ENCODE measurements at places on chromosomes 12 and 14.
A peak's percentile ranks its signal among the peaks of the same experiment; 100 is the strongest.

GRCh38 chr12:114688256-114688845, 4.4 kb upstream of the TBX3 start:
- no peak for DNase-seq

DNA sequence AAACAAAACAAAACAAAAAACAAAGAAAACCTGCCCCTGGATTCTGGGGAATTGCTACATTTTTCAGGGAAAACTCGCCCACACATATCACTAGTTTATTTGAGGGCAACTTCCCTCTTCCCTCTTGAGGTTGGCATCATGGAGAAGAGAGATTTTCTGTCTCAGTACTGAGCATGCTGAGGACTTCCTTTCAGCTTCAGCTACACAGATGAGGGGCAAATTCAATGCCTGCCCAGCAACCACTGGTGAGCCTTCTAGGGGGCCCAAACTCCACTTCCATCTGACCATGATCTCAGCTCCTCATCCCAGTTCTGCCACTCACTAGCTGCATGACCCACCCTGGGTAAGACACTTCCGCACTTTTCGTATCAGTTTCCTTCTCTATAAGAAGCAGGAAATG, 63.1 kb upstream of the SCN8A start:
- DNase-seq, result no peak

GRCh38 chr14:101844219-101844618, 82.7 kb downstream of the PPP2R5C start:
- no peak for DNase-seq

GRCh38 chr12:94798113-94798512, 147.8 kb upstream of the TMCC3 start:
- DNase-seq, result no peak

DNA sequence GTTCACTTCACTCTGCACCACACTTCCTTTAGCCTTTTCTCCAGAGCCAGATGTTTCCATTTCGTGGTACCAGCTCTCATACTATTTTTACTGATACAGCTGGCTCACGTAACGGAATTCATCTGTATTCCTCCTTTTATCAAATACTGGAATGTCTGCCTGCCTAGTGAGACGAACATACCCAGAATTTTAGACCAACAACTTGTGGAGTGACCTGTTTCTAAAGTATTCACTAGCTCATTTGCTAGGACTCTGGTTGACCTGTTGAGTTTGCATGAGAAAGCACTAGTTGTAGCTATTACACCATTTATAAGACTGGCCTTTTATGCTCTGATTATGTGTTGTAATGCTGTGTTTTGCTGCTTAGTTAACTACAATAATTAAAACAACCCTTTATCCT, 22.6 kb downstream of the KCNA5 start:
- no peak for DNase-seq

- no peak for DNase-seq
Measured at GRCh38 chr12:115598871-115599811, 678.4 kb downstream of the MED13L start.

- DNase-seq, result no peak
Measured at GRCh38 chr12:102294568-102294967, 96.9 kb upstream of the PMCH start.

DNA sequence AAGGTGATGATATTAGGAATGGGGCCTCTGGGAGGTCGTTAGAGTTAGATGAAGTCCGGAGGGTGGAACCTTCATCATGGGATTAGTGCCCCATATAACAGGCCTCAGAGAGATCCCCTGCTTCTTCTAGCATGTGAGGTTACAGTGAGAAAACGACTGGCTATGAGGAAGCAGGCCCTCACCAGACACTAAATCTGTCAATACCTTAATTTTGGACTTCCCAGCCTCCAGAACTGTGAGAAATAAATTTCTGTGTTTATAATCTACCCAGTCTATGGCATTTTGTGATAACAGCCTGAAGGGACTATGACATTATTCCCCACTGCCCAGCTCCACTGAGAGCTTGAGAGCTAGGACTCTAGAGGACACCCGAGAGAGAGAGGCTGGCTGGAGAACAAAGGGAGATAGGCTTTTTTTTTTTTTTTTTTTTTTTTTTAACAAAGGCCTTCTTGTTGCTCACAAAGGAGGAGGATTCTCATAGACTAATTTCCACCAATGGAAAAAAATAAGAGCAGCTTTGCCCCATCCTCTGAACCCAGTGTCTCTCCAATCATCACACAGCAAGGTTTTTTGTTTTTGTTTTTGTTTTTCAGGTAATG, 87.8 kb upstream of the EEA1 start:
- DNase-seq, result no peak

DNA sequence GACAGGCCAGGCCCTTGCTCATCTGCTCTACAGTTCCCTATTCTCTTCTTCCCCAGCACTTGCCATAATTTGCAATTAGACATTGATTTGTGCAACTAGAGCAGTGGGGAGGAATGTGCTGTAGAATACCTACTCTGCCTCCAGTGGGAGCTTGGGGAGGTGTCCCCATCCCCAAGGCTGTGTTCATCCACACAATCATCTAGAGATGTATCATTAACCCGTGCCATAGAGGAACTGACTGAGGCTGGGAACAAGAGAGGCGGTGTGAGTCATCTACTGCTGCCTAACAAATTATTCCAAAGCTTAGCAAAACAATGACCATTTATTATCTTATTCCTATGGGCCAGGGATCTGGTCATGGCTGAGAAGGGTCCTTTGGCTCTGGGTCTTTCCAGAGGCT, 5.1 kb upstream of the OTUB2 start:
- DNase-seq, result no peak

GRCh38 chr12:93156086-93156716, 221.5 kb upstream of the NUDT4 start:
- DNase-seq, result no peak

DNA sequence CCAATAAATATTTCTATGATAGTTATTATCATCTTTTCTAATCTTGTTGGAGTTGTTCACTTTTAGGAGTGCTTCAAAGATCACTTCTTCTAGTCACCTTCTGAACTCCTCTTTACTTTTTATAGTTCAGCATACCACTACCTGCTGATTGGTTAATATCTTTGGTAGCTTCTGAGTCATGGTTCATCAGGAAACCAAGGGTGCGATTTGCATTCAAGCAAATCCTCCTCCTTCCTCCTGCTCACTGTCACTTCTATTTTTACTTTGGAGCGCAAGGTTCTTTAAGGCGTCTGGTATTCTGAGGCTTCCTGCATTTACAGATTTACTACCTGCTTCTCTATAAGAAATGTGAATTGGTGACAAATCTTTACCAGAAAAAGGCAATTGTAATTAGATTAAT, 24.0 kb downstream of the SYT1 start:
- DNase-seq, result no peak

DNA sequence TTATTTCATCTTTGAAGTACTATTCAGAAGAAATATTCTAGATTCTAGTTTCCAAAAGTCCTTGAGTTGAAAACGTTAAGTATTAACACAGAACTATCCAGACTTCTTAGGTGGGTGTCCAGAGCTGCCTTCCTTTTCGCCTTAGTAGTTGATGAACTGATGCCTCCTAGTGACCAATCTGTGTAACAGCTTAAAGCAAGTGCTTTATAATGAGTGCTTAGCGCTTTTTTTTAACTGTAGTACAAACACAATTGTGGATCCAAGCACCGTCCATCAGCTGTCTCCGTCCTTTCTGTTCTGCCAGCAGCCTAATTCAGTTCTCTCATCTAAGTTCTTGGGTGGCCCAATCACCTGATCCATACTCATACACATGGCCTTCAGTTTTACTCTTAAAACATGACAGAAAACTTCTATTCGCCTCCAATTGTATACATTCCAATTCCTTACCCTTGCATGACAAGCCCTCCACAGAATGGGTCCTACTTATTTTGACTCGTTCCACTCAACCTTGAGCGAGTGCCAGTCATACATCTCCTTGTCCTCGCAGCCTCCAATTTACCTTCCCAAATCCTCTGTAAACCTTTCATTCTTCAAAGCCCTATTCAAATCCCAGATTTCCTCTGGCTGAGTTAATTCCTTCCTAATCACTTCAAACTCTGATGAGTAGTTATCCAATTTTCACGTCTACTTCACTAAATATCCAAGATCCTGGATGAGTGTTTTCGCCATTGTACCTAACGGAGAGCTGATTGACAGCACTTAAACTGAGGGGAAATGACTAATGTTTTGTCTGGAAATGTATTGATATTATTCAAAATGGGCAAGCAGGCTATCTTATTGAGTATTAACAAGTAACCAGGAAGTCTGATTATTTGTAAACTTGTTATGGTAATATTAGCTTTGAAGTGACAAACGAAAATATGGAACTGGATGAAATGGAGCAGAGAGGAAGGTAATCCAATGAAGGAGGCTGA, 5.8 kb upstream of the PHLDA1 start:
- peak; percentile 76 for DNase-seq

GRCh38 chr14:103385929-103386712, 906 bp downstream of the MARK3 start:
- DNase-seq, result peak; percentile 49

GRCh38 chr14:55388160-55388559, 23.5 kb downstream of the ATG14 start:
- DNase-seq, result no peak

- no peak for DNase-seq
Measured at GRCh38 chr14:53601409-53601808, 355.2 kb downstream of the BMP4 start.

- peak; percentile 17 for DNase-seq
Measured at GRCh38 chr14:32939254-32940065, 781 bp downstream of the NPAS3 start.

- DNase-seq, result no peak
Measured at GRCh38 chr14:105877645-105878044, 351.3 kb downstream of the TMEM121 start.

- peak; percentile 6 for DNase-seq
Measured at GRCh38 chr12:52681526-52682380, 1.5 kb upstream of the KRT1 start.

- DNase-seq, result no peak
Measured at GRCh38 chr12:59452259-59452658, 143.6 kb upstream of the SLC16A7 start.

DNA sequence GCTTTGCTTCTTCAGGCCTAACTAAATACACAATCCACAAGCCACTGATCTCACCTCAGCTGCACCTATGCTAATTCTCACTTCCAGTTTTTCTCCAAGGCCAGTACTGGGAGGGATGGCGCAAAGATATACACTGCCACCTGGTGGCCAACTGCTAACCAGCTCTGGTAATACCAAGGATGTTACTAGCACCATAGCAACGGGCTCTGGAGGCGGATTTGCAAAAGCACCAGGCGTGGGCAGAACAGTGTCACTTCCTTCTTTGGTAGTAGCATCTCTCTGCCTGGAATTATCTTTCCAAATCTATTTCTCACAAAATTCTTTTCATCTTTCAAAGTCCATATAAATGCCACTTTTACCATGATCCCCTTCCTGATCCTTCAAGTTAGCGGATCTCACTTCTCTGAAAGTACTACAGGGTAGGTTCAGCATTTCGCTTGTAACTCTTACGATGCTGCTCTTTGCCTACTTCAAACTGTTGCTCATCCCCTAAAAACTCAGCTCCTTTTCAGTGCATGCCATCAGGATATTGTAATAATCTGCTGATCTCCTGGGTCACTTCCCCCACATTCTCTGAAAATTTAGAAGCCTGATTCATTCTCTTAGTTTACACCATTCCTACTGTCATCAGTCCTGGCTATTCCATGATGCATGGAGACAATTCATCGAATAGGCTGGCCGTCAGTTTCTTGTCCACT, 37.1 kb upstream of the FOXJ2 start:
- peak; percentile 90 for DNase-seq

GRCh38 chr12:57416039-57416996, 14.5 kb downstream of the R3HDM2 start:
- no peak for DNase-seq

Measured in activated CD4-positive, alpha-beta T cell treated with anti-CD3 and anti-CD28 coated beads, Interleukin-10, Interleukin-2, amounts not matched to agents 100 ng/mL and 50 ng/mL, durations not matched to agents 16 hours and 8 hours (primary cell).